ENCODE measurements at places on chromosomes 6 and 20.
A peak's percentile ranks its signal among the peaks of the same experiment; 100 is the strongest.

GRCh38 chr20:10192171-10192570 is 26.5 kb upstream of the SNAP25 start:
- no peaks in the 10 kb centered on the region for H3K36me3 ChIP-seq
- H3K27me3 ChIP-seq, result no peaks in the 10 kb centered on the region
- no peak for DNase-seq
- H3K4me1 ChIP-seq, result no peaks in the 10 kb centered on the region

GRCh38 chr6:148566664-148567350 is 180.0 kb upstream of the UST start:
- H3K27me3 ChIP-seq, result no peaks in the 10 kb centered on the region
- no peak for DNase-seq
- no peak overlapping the region for H3K4me3 ChIP-seq
- H3K4me1 ChIP-seq, result no peaks in the 10 kb centered on the region
- no peaks in the 10 kb centered on the region for H3K36me3 ChIP-seq
- H3K27ac ChIP-seq, result no peak overlapping the region

DNA sequence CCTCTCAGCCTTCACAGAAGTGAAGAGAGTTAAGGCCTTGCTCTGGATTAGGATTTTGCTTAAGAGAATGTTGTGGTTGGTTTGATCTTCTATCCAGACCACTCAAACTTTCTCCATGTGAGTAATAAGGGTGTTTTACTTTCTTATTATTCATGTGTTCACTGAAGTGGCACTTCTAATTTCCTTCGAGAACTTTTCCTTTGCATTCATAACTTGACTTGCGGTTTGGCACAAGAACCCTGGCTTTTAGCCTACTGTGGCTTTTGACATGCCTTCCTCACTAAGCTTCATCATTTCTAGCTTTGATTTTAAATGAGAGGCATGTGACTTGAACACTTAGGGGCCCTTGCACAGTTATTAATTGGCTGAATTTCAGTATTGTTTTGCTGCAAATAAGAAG is 166.1 kb upstream of the OPRM1 start:
- H3K27ac ChIP-seq, result no peak overlapping the region
- H3K36me3 ChIP-seq, result no peaks in the 10 kb centered on the region
- no peaks in the 10 kb centered on the region for H3K4me1 ChIP-seq
- no peak overlapping the region for H3K4me3 ChIP-seq
- no peak for DNase-seq
- no peaks in the 10 kb centered on the region for H3K27me3 ChIP-seq

DNA sequence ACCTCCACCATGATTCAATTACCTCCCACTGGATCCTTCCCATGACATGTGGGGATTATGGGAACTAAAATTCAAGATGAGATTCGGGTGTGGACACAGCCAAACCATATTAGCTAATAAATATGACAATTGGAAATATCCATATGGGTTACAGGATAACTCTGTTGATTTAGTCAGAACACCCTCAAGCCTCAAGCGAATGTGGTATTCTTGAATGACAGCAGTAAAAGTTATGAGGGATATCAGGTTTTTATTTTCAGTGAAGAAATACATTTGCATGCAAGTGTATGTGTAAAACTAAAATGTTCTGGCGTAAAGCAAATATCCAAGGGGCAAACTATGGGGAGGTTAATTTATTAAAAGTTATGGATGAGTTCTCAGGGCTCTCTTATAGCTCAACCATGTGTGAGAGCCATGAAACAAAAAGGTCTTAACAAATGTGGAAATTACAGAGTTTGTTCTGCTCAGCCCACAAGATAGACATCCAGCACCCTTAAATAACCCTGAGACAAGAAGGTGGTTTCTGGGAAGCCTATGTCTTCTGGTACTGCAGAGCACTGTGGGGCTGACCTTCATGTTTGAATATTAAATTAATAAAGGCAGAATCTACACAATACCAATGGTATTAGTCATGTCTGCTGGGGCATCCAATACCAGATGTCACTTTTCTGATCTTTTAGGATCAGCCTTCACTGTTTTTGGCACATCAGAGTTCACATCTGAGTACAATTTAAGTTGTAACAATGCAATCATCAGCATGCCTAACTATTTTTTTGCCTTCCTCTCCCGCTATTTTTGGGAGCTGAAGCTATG is 370.5 kb upstream of the RSPO3 start:
- DNase-seq, result no peak
- no peaks in the 10 kb centered on the region for H3K4me1 ChIP-seq
- H3K27ac ChIP-seq, result no peak overlapping the region
- no peaks in the 10 kb centered on the region for H3K27me3 ChIP-seq

GRCh38 chr20:57450419-57450818 is 59.2 kb downstream of the RBM38 start:
- H3K27ac ChIP-seq, result no peak overlapping the region
- no peaks in the 10 kb centered on the region for H3K36me3 ChIP-seq
- no peak overlapping the region for H3K4me3 ChIP-seq
- peaks cover 26% of the 10 kb centered on the region for H3K4me1 ChIP-seq
- no peak for DNase-seq

DNA sequence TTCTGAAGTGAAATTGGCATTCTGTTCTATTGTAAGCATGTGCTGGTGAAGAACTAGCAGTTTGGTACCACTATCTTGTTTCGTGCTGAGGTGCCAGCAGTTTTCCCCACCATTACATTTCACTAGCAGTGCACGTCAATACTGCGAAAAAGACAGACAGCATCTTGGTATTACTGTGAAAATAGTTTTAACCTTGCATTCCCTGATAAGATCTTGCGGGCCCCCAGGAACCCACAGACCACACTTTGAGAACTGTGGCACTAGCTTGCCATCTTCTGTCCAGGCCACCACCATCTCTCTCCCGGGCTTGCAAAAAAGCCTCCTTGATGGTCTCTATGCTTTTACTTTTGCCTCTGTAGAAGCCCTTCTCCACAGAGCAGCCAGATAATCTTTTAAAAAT is 185.7 kb downstream of the BACH2 start:
- H3K4me3 ChIP-seq, result no peak overlapping the region
- peaks cover 26% of the 10 kb centered on the region for H3K4me1 ChIP-seq
- no peaks in the 10 kb centered on the region for H3K36me3 ChIP-seq
- no peak for DNase-seq
- peak overlapping the region; percentile 53 for H3K27ac ChIP-seq

- H3K27me3 ChIP-seq, result no peaks in the 10 kb centered on the region
- no peak overlapping the region for H3K4me3 ChIP-seq
- H3K4me1 ChIP-seq, result peaks cover 21% of the 10 kb centered on the region
- H3K36me3 ChIP-seq, result no peaks in the 10 kb centered on the region
Measured at GRCh38 chr20:35253010-35253409, 24.9 kb downstream of the MMP24OS start.

GRCh38 chr6:21971541-21971940 is 325.3 kb downstream of the PRL start:
- H3K36me3 ChIP-seq, result no peaks in the 10 kb centered on the region
- DNase-seq, result peak; percentile 61
- H3K27me3 ChIP-seq, result no peaks in the 10 kb centered on the region
- H3K4me3 ChIP-seq, result no peak overlapping the region
- peaks cover 19% of the 10 kb centered on the region for H3K4me1 ChIP-seq
